SK-MEL-5 (cell line): ENCODE measurements at places on chromosomes 2 and 18.

GRCh38 chr2:237540823-237541222 is 25.6 kb upstream of the PRLH start:
- DNase-seq = no peak

GRCh38 chr2:6793913-6794312 is 71.8 kb downstream of the CMPK2 start:
- DNase-seq = no peak

DNA sequence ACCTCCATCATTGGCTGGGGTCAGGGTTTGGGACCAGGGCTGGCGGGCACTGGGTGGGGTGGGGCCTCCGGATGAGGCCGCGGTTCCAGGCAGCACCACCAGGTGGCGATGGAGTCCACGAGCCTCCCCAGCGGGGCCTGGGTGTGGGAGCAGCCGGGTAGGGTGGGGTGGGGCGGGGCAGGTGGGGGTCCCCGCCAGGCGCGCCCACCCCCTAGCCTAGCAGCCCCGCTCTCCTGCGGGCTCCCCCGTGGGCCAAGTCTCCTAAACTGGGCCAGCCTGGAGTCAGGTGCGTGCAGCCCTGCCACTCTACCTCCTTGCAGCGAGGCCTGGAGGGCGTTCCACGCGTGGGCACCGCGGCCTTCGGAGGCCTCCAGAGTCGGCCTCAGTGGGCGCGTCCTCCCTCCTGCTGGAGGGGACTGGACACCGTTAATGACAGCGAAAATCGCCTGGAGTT is 187.5 kb downstream of the TWIST2 start:
- peak; percentile 47 for DNase-seq

GRCh38 chr2:3222636-3223035 is 155.0 kb downstream of the EIPR1 start:
- DNase-seq = no peak

- DNase-seq = peak; percentile 54
These were observed 1.9 kb upstream of the SH3BP4 start for GRCh38 chr2:234949762-234950434.
